ENCODE measurements at places on chromosomes 7 and 10. TPM values are rescaled to one million over a fixed set of nuclear protein-coding genes. Genes with fewer than 3 reads are reported as not detected.

DNA sequence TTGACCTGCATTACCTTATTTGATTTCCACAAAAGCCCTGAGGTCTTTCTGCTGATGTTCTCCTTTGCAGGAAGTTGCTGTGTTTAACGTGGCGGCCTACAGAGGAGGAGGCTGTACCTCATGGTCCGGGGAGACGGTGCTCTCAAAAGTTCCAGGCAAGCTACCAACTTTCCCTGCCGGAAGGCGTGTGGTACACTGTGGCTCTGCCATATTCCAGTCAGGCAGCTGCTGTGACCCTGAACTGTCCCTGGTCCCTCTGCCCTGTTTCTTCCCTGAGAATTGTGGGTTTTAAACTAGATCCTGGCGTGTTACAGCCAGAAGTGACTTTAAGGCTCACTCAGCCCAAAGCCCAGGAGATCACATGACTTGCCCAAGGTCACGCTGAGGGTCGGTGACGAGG lies 139.2 kb downstream of the TEX36 start:
- DNase-seq, result no peak

DNA sequence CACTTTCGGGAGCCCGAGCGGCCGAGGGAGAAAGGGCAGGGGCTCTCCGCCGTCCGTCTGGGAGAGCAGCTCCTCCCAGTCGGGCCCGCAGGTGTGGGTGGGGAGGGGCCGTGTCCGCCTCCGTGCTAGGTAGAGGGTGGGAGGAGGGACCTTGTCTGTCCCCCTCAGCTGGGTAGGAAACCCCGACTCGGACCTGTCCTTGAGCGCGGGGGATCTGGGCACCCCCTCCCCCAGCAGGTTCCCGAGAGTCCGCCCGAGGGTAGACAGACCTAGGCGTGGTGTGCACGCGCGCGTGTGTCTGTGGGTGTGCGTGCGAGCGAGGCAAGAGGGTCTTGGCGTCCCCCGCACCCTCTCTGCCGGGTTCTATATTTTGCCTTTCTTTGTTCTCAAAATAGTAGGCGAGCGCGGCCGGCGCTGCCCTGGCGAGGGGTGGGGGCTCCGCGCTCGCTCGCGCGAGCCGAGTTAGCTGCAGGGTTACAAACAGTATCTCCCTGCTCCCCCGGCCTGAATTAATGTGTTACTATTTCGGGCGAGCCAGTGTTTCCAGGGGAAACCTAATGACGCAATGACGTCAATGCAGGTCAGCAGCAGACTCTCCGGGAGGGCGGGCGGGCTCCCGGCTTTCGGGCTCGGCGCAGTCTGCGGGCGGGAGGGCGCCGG lies 73.9 kb upstream of the LEP start:
- peak; percentile 67 for DNase-seq

Gene BCCIP
- 71.8 TPM for total RNA-seq

DNA sequence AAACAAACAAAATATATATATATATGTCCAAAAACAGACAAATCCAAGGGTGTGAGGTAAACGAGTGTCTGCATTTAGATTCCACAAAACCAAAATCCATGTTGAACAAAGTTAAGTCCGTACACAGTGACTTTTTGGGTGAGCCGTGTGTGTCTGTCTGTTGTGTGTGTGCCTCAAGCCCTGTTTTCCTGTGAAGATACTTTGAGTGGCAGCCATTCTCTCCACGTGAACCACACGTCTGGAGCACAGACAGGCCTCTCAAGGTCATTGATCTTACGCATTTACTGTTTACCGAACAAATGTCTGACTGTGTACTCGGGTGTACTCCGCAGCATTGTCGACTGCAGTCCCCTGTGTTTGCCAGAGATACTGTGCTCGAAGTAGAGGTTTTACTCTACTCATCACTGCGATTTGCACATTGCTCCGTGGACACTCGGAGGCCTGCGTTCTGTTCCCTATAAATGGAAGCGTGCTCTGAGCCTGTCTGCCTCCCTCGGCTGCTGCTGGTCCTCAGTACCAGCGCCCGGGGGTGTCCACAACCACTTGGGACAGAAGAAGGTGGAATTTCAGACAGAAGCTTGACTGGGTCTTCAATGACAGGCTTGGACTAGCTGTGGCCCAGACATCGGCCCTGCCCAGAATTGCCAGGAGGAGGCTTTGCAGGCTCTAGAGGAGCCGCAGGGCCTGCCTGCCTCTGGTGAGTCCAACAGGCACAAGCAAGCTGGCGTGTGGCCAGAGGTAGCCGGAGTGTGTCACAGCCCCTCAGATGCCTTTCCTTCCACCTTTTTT lies 22.1 kb downstream of the CYP17A1 start:
- no peak for DNase-seq

DNA sequence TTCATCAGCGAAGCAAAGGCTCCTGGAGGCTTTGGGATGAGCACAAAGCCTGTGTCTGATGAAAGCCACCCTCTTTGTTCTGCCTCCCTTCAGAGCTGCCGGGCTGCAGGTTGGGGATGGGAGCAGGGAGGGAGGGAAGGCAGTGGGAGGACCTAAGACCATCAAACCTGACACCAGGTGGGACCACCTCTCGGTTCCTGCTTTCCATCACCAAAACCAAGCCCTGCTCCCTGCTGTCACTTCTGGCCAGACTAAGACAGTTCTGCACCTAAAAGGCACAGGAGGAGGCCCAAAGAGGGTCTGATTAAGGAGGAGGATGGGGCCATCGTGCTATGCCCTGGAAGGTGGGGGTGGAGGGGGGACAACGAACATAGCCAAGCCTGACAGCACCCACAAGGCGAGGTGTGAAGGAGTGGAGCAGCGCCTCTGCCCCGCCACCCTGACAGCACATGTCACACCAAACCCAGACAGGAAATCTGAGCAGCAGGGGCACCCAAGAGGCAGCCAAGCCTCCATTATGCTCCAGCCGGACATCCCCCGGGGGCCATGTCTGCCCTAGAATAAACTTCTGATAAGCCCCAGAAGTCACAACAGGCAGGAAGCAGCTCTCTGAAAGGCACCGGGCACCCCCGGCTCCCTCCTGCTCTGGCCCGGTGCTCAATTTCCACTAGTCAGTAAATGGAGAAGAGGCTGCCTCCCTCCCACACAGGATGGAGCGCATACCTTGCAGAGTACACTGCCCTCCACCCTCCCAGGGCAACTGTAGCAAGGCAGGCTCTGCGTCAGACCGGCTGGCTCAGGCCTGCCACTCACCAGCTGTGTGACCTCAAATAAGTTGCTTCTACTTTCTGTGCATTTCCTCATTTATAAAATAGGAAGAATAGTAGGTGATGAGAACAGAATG lies 48.9 kb downstream of the DLG5 start:
- no peak for DNase-seq

- no peak for DNase-seq
These were observed 108.3 kb upstream of the ABCB5 start for GRCh38 chr7:20507157-20507556.

GRCh38 chr7:18570441-18570840 lies 74.9 kb downstream of the HDAC9 start:
- no peak for DNase-seq

DNA sequence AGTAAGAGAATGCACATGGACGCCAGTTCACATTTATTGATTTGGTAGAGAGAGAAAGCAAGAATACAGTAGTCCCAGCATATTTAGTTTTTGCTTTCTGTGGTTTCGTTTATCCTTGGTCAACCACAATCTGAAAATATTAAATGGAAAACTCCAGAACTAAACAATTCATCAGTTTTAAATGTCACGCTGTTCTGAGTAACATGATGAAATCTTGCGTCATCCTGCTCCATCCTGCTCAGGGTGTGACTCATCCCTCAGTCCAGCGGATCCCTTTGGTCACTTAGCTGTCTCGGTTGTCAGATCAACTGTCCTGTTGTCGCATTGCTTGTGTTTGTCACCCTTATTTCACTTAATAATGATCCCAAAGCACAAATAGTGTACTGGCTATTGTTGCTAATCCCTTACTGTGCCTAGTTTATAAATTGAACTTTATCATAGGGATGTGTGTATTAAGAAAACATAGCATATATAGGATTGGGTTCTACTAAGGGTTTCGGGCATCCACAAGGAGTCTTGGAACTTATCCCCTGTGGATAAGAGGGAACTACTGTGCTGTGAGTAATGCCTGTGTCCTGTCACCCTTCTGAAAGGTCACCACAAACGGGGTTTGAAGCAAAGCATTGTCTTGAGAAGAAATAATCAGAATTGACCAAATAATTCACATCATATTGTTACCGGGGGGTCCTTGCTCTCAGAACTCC lies 73.6 kb downstream of the OTUD1 start:
- peak; percentile 68 for DNase-seq

DNA sequence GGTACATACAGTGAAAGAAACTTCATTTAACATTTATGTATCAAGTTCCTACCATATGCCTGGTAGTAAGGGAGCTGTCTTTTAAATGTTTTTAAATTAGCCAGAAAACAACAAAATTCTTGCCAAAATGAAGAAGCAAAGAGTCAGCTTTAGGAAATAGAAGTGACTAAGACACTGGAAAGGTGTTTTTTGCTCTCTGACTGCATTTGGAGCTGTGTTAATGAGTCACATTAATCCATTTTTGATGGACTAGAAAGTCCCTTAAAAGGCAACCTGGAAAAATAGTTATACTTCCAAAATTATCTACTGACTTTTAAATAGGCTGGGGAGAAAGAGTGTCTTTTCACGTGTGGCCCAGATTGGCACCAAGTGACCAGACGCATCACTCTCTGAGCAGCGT lies 3.9 kb upstream of the COL17A1 start:
- no peak for DNase-seq

Gene EBF3
- not detected for total RNA-seq

DNA sequence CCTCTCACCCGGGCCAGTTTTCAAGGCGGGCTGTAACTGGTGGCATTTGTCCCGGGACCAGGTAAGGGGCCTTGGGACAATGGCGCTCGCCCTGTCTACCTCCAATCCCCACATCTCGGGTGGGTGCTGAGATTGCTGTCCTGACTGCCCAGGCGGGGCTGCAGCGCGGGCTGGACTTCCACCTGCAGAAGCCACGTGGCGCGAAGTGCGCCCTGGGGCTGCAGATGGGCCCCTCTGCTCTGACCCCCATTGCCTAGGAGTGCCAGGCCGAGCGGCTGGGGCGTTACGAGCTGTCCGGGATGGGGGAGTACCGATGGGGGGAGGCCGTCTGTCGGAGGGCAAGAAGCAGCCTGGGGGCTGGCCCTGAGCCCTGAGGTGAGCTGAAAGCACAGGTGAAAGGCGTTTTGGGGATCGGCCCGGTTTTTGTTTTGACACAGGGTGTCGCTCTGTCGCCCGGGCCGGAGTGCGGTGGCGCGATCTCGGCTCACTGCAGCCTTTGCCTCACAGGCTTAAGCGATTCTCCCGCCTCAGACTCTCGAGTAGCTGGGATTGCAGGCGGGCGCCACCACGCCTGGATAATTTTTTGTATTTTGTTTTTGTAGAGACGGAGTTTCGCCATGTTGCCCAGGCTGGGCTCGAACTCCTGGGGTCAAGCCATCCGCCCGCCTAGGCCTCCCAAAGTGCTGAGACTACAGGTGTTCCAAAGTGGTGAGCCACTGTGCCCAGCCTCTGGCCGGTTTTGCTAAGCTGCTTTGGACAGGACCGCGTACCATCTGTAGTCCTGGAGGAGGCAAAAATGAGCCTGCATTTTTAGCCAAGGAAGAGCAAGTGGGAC lies at the start of gene SFXN2:
Gene SFXN2 (plus strand): TSS at position 16 of the 835 bp plus-strand sequence. CDS start 12,001 bp downstream, outside the sequence.
- DNase-seq, result no peak

DNA sequence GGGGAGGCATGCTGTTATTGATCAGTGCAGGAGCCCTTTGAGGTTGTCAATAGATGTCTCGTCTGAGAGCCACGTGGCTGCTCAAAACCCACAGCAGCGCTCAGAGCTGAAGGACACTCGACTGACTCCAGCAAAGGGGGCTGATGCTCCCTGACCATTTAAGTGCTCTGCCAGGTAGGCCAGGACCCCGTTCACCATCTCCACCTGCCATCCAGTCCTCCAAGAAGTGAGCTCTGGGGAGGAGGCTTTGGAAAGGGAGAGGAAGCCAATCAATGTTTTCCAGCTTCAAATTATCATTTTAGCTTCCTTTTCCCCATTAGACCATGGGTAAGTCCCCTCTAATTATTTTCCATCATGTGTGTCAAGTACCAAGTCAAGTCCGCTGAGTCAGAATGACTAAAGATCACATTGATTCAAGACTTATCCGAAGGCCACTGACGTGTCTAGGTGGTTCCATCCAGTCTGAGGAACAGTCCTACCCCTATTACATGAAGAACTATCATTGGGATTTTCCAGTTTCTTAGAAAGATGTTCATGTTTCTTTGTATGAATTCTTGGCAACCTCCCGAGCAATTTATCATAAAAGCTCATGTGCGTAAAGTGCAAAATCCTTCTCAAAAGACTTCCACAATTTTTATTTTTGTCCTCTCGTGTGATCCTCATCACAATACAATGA lies 302.6 kb upstream of the LYZL1 start:
- DNase-seq, result peak; percentile 88

Gene SPDYE2
- not detected for total RNA-seq

- no peak for DNase-seq
These were observed 17.2 kb downstream of the VSTM2A start for GRCh38 chr7:54559401-54559800.

DNA sequence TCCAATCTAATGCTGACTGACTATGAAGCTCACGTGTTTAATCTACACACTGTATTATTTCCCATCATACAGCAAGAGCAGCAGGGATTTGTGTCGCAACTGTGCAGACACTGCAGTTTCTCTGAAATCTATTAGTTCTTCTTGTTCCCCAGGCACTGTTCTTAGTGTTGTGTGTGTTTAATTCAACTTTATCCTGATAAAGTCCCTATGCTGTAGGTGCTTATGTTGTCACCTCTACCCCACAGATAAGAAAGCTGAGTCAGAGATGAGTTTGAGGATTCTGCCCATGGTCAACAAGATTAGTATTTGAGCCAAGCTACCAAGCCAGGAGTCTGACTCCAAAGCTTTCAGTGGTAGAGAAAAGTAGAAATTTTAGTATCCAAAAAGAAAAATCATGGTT lies 22.5 kb upstream of the EPHB6 start:
- no peak for DNase-seq

DNA sequence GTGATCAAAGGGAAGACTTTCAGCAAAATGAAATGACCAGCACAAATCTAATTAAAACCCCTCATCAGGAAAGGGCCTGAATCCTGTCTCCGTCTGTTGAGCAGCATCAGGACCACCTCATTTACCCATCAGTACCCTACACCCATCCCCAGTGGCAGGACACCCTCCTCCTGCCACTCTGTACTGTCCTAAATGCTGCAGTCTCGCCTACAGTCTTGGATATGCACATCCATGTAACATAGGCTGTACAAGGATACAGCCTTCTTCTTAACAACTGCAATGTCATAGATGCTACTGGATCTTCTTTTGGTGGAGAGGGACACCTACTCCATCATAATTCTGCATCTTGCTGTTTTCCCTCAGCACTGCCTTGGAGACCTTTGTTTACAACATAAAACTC lies 140.3 kb upstream of the LANCL2 start:
- no peak for DNase-seq

Gene NME8
- total RNA-seq, result not detected

GRCh38 chr7:106345421-106346166 lies 60.8 kb upstream of the NAMPT start:
- DNase-seq, result no peak

DNA sequence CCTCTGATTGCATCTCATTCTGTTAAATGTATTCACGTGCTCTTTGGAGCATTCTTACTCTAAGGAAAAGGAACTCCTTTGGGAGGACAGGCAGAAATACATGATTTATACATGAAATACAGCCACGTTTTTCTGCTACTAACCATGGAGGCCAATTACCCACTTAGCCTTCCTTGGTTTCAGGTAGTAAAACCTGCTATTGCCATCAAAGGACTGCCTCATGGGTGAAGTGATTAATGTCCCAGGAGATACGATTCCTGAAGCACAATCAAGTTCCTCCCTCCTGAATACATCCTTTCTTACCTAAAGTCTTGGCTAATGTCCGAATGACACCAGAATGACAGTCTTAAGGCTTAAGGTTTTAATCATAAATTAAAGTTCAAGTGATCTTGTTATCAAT lies 58.5 kb upstream of the PIK3CG start:
- no peak for DNase-seq
